ENCODE measurements at places on chromosomes 11 and 22. TPM values are rescaled to one million over a fixed set of nuclear protein-coding genes. Genes with fewer than 3 reads are reported as not detected.

DNA sequence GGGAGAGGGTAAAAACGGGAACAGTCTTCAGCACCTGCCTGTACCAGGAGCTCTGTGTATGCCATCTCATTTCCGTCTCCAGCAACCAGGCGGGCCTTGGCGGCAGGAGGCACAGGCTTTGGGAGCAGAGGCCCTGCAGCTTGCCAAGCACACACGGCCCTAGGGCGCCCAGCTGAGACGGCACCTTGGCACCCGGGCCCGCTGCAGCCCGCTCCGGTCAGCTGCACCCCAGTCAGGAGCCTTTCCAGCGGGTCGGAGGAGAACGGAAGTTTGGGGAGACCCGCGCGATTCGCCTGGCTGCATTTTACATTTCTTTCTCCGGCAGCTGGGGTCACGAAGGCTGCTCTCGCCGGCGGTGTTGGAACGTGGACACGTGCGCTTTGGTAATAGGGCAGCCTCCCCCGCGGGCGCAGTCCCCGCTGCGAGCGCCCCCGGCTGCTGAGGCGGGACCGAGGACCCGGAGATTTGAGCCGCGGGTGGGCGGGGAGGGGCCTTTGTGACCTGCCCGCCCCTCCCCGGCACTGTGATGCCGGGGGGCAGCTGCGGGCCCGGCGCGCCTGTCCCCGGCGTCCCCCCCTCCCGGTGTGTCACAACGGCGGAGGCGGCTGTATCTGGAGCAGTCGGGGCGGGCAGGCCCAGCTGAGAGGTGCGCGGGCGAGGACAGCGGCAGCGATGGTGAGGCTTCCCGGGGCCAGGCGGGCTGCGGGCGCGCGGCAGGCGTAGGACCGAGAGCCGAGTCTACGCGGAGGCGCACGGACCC is at the start of gene TUBA8:
TUBA8 (plus strand) TSS at position 616 of the 760 bp plus-strand sequence; CDS start at position 673, 57 bp downstream.
- DNase-seq: no peak

DNA sequence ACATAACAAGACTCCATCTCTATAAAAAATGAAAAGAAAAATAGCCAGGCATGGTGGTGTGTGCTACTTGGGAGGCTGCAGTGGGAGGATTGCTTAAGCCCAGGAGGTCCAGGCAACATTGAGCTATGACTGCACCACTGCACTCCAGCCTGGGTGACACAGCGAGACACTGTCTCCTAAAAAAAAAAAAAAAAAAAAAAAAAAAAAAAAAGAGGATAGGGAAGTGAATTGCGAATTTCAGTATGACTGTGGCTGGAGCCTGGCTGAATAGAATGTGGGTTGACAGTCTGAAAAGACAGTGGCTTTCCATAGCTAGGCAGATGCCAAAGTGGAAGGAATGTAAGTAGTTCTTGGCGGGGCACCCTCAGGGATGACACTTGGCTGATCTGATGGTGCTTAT is 6.4 kb upstream of the LDHAL6A start:
- DNase-seq: no peak

DNA sequence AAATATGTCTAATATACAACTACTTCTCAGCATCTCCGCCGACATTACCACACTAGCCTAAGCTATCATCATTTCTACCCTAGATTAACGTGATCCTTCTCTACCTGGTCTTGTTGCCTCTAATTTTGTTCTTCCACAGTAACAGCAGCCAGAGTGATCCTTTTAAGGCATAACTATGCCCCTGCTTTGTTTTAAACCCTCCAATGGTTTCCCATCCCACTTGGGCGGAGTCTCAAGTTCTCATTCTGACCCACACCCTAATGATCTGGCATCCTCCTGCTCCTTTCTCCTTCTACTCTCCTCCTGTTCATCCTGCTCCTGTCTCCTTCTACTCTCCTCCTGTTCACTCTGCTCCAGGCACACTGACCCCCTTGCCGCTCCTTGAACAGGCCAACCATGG is 31.9 kb upstream of the POU2AF1 start:
- no peak for DNase-seq

DNA sequence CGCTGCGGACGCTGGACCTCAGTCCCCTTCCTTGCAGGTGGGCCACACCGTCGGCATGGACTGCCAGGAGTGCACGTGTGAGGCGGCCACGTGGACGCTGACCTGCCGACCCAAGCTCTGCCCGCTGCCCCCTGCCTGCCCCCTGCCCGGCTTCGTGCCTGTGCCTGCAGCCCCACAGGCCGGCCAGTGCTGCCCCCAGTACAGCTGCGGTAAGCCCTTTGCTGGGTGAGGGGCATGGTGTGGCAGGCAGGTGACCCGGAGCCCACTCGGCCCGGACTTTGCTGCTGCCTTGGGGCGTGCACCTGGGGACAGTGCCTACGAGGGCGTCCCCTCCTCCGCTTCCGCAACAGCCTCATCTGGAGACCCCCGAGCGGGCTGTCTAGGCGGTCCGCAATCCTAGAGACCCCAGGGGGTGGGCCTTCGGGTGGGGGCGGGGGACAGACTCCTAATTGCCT is 25.4 kb upstream of the MUC5B start:
- DNase-seq: no peak

- DNase-seq: no peak
These were observed 677.2 kb upstream of the TENM4 start for GRCh38 chr11:80118073-80118472.

DNA sequence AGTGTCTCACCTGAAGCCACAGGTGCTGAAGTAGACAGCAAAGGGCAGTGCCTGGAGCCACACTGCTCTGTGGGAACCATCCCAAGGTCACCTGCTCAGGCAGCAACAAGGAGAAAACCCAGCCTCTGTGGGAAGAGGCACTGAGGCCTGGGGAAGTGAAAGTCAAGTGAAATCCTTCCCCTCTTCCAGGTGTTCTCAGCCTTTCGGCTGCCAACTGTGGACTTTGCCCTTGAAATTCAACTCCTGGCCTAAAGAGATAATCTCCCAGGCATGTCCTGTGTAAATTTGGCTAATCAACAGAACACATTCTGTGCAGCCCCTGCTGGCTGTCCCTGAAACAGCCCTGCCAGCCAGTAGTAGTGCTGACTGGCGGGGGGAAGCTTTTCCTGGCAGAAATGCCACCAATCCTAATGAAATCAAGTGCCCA is 112.1 kb downstream of the RPL27A start:
- DNase-seq: no peak

GRCh38 chr11:9629064-9629463 is 34.8 kb upstream of the SWAP70 start:
- DNase-seq: no peak

DNA sequence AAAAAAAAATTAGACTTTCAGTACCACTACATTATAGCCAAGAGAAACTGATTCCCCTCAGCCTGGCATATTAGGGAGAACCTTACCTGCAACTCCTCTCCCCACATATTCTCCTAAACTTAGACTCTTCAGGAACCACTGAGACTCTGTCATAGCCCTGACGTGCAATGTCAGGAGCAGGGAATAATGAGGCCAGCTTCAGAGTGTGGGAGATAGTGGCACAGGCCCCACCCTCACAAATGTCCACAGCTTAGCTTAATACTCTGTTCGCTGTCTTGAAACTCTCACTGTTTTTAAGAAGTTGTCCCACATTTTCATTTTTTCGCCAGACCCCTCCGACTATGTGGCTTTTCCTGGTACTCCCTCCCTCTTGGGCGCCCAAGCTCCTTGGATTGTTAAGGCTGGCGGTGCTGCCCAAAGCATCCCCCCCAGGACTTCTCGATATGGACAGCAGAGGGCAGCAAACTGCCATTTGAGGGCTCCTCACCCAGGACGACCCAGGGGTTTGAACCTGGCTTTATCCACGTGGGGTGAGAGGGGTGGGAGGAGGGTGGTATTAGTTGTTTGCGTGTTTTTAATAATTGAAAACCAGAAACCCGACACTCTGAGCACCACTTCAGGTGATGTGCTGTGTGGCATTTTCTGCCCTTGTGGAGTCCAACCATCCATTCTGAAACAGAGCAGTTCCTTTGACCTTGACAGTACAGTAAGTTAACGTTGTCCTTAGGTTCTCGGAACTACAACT is 45.2 kb upstream of the RASSF10 start:
- peak; percentile 11 for DNase-seq

DNA sequence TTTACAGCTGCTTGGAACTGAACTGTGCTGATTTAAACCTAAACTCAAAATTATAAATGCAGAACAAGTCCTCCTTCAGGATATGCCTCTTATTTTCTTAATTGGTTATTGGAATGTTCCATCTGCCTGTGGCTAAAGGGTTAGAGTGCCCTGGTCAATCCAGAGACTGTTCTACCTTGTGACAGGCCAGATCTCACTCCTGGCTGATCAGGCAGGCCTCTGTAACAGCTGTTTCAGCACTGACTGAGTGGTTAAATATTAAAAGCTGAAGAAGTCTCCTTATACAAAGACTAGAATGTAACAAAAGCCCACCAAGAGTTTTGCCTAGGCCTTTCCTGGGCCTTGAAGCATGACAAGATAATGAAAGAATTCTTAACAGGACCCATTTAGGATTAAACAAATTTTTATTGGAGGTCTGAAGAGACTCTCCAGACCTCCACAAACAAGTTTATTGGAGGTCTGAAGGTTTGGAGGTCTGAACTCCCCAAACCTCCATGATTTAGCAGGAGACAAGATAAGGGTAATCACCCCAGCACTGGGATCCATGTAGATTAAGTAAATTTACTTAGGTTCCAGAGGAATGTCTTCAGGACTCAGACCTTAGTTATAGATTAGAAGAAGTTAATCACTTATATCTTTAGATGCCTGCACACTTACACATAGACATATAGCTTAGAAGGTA is 35.8 kb downstream of the TMPRSS5 start:
- DNase-seq: no peak

GRCh38 chr11:35116245-35116644 is 22.7 kb upstream of the CD44 start:
- DNase-seq: no peak

- no peak for DNase-seq
These were observed 440.1 kb upstream of the CCDC90B start for GRCh38 chr11:83726316-83726715.

GRCh38 chr11:129657866-129658525 is 157.7 kb upstream of the TMEM45B start:
- no peak for DNase-seq

DNA sequence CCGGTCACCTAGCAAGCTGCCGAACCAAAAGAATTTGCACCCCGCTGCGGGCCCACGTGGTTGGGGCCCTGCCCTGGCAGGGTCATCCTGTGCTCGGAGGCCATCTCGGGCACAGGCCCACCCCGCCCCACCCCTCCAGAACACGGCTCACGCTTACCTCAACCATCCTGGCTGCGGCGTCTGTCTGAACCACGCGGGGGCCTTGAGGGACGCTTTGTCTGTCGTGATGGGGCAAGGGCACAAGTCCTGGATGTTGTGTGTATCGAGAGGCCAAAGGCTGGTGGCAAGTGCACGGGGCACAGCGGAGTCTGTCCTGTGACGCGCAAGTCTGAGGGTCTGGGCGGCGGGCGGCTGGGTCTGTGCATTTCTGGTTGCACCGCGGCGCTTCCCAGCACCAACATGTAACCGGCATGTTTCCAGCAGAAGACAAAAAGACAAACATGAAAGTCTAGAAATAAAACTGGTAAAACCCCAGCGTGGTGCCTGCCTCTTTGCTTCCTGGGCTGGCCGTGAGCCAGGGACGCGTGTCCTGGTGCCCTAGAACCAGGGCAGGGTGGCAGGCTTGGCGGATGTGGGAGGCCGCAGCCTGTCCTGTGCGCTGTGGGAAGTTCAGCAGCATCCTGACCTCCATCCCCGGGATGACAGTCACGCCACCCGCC is 13.2 kb downstream of the CCND1 start:
- DNase-seq: no peak

DNA sequence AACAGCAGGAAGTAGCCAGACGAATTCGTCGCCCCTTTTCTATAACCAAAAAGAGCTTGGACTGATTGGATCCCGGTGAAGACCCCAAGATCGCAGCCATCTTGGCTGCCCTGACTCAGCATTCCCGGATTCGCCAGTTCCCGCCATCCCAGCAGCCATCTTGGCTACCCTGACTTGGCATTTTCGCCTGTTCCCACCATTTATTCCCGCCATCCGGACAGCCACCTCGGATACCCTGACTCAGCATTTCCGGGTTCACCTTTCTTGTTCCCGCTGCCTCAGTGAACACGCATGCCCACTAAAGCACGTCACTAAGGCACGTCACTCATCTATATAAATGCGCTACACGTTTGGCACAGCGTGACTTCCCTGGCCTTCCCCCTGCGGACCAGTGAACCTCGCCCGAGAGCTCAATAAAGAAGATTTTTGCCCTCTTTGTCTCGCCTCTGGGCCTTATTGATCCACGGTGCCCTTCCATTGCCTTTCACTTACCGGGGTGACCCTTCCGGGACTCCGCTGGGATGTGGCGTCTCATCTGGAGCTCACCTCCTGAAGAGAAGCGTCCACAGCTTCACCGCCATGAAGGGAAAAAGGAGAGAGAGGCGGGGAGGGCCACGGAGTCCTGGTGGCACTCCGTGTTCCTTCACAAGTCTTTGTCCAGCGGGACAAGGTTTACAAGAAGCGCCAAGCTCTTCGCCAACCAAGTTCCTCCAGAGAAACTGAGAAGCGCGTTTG is 4.0 kb upstream of the OR56A3 start:
- DNase-seq: no peak

GRCh38 chr11:40877256-40877655 is 582.2 kb downstream of the LRRC4C start:
- no peak for DNase-seq

GRCh38 chr11:115911613-115912346 is 407.6 kb upstream of the CADM1 start:
- DNase-seq: no peak

- DNase-seq: peak; percentile 67
These were observed 81.3 kb downstream of the CLPB start for GRCh38 chr11:72352859-72353551.

TUB gene
- polyA plus RNA-seq: 14.7 TPM

ATG13 gene
- 57.9 TPM for polyA plus RNA-seq

TMEM25 gene
- 26.1 TPM for polyA plus RNA-seq

C11orf87 gene
- polyA plus RNA-seq: 0.14 TPM

LRRN4CL gene
- polyA plus RNA-seq: 5.7 TPM

APOBEC3G gene
- polyA plus RNA-seq: 11.0 TPM

INCENP gene
- 8.2 TPM for polyA plus RNA-seq

SLC22A12 gene
- polyA plus RNA-seq: not detected

ZNF214 gene
- 1.9 TPM for polyA plus RNA-seq
